Right renal cortex interstitium (tissue), 3 donors: ENCODE measurements at places on chromosomes 1 and 21. TPM values are rescaled to one million over a fixed set of nuclear protein-coding genes. Genes with fewer than 3 reads are reported as not detected.

GRCh38 chr1:240652549-240652948 lies 40.6 kb upstream of the GREM2 start:
- no peak for DNase-seq

DNA sequence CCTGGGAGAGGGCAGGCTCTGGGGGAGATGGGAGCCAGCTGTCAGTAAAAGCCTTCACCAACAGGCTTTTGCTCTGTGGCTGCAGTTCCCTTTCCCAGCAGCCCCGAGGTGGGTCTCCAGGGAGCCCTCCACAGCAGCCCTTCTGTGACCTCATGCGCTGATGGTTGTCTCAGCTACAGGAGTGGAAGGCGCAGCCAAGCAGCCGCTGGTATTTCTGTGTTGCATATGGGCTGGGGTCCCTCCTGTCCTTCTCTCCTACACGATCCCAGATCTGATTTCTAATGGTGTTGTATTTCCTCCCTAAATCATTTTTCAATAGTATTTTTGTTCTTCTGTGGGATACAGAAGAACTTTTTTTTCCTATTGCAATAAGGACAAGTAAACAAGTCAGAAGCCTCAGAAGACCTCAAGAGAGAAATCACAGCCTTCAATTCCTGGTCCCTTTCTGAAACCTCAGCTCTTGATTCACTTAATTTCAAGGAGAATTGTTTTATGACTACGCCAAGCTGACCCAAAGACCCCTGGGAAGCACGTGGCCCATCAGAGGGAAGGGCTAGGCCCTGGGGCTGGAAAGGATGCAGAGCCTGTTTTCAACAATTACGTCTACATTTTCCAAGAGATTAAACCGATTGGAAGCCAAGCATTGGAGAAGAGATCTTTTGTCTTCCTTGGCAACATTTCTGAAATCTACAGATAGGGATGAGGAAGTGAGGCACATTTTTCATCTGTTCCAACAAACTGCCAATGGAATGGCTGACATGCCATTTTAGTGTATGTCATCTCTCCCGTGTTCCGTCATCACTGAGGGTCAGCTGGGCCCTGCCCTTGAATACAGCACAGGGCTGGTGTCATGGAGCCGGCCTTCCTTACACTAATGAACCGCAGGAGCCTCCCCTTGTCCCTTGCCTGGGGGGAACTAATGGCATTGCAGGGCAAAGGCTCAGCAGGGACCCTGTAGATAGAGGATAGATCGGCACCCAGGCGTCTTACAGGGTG lies 42.0 kb upstream of the SCCPDH start:
- no peak for DNase-seq

GRCh38 chr1:1132956-1133750 lies 17.3 kb upstream of the C1orf159 start:
- no peak for DNase-seq

- no peak for DNase-seq
These were observed 47.4 kb downstream of the KCNN3 start for GRCh38 chr1:154822717-154823116.

DNA sequence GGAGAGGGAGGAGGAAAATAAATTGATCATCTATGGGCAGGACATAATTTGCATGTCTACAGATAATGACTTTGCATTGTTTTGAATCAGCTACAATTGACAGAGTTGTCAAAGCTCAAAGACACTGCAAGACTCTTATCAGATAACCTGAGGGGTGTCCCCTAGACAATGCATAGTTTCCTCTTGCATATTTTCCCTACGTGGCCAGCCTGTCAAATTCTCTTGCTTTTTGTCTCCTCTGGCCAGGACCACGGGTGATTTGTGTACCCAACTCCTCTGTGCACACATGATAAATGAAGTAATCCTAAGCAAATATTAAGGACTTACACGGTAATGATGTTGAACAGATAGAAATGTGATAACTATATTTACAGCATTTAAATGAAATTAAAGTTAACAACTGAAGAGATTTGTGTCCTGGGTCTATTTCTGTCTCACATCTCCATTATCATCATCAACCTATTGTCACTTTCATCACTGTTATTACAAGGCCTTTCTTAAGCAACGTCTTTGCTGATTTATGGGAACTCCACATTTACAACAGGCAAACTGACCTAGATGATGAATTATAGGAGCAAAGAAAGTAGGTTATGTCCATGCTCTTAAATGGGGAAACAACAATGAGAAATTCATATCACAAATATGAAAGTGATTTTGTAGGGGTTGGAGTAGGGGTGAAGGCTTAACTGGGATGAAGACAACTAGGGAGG lies 18.8 kb downstream of the BATF3 start:
- no peak for DNase-seq

GRCh38 chr1:212915245-212916091 lies 34.9 kb upstream of the VASH2 start:
- DNase-seq = peak; percentile 47

DNA sequence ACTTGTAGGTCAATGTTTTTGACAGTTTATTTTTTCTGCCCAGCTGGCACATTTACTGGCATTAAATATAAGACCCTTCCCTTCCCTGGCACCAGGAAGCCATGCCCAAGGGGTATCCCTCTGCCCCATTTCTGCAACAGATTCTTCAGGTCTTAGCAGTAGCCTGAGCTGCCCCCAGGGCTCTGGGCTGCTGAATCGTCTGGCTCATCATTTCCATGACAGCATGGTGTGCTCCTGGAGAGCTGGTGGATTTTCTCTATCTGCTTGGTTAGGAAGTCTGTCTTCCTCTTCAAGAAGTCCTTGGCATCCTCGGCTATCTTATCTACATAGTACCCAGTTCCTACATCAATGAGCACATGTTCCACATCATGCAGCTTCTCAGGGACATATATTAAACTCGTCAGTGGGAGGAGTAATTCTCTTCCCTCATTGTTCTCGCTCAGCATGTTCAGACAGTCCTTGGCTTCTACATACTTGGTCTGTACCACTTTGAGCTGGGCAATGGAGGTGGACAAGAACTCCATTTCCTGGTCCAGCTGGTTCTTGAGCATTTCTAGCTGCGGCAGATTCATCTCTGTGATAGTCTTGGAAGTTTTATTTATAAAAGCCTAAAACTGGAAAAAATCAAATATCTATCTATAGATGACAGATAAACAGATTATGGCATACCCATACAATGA lies 23.5 kb downstream of the MIA3 start:
- DNase-seq = no peak

DNA sequence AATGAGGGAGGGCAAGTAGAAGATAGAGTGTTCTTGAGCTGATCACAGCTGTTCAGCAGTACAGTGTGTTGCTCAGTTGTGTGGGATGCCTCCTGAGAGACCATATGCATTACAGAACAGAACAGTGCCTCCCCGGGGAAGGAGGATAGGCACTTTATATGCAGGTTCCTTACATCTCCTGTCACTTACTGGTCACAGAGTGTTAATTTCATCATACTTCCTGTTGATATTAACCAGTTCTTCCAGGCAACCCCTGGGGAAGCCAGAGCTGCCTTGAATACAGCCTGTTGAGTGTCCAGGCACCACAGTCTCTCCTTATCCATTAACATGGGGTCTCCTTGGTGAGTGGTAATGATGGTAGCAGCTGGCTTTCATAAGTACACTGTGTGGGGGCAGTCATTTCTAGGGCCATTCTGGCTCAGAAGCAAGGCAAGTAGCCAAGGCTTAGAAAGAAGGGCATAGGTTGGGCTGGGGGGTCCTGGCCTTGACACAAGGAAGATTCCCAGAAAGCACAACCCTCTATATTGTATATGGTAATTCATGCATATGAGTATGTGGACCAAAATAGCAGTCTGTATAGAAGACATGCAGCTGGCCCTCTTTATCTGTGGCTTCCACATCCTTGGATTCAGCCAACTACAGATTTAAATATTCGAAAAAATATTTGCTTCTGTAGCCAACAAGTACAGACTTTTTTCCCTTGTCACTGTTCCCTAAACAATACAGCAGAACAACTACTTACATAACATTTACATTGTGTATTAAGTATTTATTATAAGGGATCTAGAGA lies 142.4 kb downstream of the ZP4 start:
- DNase-seq = peak; percentile 3

GRCh38 chr1:185284533-185285276 lies 32.3 kb downstream of the IVNS1ABP start:
- no peak for DNase-seq

DNA sequence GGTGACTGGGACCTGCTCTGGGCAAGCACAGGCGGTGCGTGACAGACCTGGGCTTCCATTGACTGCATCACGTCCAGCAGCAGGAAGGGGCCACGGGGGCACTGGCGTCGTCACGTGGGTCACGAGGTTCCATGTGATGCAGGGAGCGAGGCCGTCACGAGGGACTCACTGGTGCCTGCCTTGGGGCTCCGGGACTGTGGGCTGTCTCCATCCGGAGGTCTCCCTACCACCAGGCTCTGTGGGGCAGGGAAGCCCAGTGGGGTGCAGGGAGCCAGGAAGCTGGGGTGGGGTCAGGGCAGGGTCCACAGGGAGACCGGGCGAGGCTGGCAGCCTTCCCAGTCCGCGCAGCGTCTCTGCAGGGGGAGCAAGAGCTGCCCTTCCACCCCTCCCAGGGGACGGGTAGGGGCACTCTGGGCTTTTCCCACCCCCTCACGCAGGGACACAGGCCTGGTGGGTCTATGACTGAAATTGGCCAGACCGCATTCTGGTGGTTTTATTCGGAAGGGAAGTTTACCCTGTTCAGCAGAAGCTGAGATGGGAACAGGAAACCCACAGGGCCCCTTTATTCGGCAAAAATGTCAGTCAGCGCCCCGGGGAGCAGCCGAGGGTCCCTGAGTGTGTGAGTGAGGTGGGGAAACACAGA lies 416 bp upstream of the TNFRSF14 start:
- no peak for DNase-seq

DNA sequence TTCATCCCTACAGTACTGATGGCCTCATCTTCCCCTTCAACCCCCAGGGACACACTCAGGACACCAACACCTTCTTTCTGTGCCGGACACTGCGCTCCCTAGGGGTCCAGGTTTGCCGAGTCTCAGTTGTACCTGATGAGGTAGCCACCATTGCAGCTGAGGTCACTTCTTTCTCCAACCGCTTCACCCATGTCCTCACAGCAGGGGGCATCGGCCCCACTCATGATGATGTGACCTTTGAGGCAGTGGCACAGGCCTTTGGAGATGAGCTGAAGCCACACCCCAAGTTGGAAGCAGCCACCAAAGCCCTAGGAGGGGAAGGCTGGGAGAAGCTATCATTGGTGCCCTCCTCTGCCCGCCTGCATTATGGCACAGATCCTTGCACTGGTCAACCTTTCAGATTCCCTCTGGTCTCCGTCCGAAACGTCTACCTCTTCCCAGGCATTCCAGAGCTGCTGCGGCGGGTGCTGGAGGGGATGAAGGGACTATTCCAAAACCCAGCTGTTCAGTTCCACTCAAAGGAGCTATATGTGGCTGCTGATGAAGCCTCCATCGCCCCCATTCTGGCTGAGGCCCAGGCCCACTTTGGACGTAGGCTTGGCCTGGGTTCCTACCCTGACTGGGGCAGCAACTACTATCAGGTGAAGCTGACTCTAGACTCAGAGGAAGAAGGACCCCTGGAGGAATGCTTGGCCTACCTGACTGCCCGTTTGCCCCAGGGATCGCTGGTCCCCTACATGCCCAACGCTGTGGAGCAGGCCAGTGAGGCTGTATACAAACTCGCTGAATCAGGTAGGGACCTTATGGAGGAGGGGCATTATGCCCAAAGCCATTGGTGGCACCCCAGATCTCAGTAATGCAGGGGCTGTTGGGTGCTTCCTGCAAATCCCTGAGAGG lies 5.1 kb upstream of the LENEP start:
- no peak for DNase-seq

- no peak for DNase-seq
These were observed 7.2 kb upstream of the NHLH1 start for GRCh38 chr1:160359559-160360226.

GRCh38 chr21:43361127-43361492 lies 65.8 kb downstream of the SIK1 start:
- DNase-seq = no peak

DNA sequence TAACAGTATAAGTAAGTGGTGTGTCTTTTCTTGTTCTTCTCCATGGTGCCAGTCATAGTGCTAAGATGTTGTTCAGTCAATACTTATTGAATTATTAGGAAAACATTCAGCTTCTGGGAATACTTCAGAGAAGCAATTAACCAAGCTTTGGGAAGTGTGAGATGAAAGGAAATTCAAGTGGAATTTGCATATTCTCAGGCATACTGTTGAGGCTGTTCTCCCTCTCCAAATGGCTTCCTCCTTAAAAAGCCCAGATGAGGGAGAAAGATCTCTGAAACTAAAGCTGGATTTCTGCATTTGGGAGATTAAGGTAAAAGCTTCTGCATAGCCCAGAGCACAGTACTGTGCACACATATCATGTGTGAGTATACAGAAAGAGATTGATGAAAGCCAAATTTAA lies 73.4 kb downstream of the MACF1 start:
- DNase-seq = no peak

GRCh38 chr1:27922272-27922671 lies 12.5 kb upstream of the SMPDL3B start:
- no peak for DNase-seq

- DNase-seq = no peak
These were observed 15.6 kb downstream of the ARHGEF16 start for GRCh38 chr1:3469849-3470649.

DNA sequence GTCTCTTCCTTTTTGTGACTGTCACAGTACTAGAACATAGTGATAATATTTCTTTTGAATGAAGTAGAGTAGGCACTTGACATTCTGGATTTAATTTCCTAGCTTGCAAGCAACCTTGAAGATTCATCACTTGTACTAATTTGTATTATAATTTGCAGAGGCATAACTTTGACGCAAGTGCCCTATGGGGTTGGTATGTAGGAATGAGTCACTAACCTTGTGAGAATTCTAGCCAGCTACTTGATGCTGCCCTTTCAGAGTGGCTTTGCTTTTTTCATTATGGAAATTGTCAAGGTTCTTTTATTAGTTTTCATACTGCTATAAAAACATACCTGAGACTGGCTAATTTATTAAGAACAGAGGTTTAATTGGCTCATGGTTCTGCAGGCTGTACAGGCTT lies 13.7 kb upstream of the DPH5 start:
- no peak for DNase-seq

DNA sequence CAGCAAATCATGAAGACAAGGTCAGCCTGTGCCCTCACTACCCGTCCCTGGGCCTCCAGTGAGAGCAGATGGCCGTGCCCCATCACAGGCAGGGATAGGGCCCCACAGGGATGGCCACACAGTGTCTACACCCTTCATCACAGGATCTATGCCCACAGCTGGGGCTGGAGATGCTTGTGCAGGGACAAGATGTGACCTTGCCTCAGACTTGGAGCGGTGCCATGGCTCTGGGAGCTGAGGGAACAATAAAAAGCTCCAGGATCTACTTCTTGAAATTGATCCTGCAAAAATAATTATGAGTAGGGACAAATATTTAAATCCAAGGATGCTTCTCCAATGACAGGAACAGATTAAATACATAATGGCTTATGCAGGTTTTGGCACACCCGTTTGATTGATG lies 25.4 kb upstream of the TCEA3 start:
- no peak for DNase-seq

- no peak for DNase-seq
These were observed 92.1 kb downstream of the SPSB1 start for GRCh38 chr1:9384751-9385245.

GRCh38 chr1:66176832-66177231 lies 357.1 kb upstream of the SGIP1 start:
- DNase-seq = no peak

Gene ROR1
- 39.3 TPM for polyA plus RNA-seq

Gene ZBTB21
- polyA plus RNA-seq = 9.6 TPM

Gene HTR1D
- polyA plus RNA-seq = 0.33 TPM

Gene SLAMF9
- polyA plus RNA-seq = not detected

Gene KRTAP19-1
- not detected for polyA plus RNA-seq

Gene ADGRL4
- 26.7 TPM for polyA plus RNA-seq

Gene GPR52
- not detected for polyA plus RNA-seq

Gene MMEL1
- 2.3 TPM for polyA plus RNA-seq

Gene NEK2
- polyA plus RNA-seq = 19.3 TPM

Gene OR2L3
- polyA plus RNA-seq = not detected

Gene LHX8
- not detected for polyA plus RNA-seq

Gene TRIM62
- polyA plus RNA-seq = 6.4 TPM
